Fibroblast of the conjunctiva (primary cell): ENCODE measurements at places on chromosomes 2 and 18.
A peak's percentile ranks its signal among the peaks of the same experiment; 100 is the strongest.

DNA sequence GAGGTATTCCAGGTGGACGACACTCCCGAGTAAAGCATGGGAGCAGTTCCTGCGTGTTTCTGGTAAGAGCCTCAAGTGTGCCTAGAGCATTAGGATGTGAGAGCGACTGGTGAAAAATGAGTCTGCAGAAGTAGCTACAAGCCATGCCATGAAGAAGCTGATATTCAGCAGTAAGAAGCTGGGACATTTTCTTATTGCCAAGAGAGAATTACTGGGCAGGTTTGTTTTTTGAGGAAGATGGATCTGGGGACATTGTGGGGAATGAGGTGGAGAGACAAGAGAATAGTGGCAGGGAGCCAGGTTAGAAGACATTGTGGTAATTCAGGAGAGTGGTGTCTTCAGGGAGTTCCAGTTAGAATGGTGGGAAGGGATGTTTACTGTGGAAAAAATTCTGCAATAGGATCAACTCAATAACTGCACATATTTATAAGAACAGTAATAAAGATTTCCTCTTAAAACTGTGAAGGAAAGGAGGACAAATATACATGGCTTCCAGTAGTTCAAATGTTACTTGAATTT lies 38.2 kb downstream of the CRIM1 start:
- no peak for DNase-seq

DNA sequence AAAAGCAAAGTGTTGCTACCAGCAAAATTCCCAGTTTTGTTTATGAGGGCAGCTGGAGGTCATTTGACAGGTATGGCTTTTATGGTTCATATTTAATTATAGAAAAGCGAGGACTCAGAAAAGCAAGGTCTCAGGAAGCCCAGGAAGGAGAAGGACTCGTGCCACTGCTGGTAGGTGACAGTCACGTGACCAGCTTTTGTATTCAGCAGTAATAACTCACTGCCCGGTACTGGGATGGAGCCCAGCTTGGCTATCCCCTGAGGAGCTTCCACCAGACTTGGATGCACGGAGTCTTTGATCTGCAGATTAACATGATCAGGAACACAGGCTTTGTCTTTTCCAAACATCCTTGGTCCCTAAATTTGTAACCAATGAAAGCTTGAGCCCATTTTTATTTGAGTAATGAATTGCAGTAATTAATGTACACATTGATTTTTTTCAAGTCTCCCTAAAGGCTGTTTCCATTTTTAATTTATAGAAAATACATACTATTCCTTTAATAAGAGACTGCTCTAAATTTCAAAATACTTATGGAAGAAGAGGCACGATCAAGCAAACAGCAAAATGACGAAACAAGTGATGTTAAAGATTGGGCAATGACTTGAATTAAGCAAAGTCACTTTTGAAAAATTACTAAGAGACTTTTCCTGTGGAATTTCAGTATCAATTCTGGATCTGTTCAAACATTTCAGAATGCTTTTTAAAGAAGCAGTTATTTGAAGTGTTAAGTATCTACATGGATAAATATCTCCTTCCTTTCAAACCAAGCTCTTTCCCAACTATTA lies 251.7 kb upstream of the HNRNPA3 start:
- DNase-seq = no peak

GRCh38 chr2:36785179-36785795 lies 88.8 kb downstream of the VIT start:
- peak; percentile 49 for DNase-seq

DNA sequence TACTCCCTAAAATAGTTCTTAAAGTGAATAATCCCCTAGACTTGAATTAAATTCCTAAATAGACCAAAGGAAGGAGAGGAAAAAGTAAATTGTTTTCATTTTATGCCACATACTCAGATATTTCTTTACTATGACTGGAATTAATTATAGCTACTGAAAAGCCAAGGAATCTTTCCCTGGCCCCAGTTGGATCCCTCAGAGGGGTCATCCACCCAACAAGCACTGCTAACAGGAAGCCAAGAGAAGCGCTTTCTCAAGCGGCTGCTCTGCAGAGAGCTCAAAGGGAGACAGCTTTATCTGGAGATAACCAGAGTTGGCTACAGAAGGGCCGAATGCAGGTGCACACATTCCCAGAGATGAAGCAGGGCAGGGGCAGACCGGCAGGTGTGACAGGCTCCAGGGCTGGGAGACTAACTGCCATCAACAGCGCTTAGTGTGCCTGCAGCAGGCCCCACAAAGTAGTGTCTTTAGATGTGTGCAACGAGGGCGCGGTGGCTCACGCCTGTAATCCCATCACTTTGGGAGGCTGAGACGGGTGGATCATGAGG lies 51.1 kb downstream of the POLR1A start:
- no peak for DNase-seq

- DNase-seq = no peak
These were observed 11.6 kb upstream of the NCK2 start for GRCh38 chr2:105732955-105733607.

DNA sequence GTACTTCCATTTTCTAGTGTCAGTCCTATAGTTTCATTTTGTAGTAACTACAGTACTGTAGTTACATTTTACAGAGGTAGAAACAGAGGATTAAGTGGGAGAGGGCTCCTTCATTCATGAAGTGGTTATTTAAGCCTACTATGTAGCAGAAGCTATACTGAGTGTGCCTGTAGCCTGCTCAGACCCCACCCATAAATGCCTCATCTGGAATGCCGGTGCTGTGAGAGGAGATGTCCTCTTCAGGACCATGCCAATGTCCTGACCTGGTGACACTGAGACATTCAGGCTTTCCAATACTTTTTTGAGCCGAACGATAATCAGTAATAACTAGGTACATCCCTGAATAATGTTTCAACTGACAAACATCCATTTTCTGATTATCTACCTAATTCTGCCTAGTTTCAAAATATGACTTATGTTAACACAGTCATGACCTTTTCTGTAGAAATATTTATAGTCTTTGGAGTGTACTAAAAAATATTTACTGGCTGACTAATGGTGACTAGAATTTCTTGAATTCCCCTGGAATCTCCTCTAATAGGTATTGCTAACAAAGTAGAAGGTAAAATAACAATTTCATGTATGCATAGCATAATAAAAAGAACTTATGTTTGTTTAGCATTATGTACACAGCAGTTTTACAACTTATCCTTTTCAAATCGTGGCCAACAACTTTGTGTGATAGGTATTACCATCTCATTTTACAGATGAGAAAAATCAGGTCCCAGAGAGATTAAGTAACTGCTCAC lies 10.2 kb upstream of the ARHGAP28 start:
- DNase-seq = no peak

DNA sequence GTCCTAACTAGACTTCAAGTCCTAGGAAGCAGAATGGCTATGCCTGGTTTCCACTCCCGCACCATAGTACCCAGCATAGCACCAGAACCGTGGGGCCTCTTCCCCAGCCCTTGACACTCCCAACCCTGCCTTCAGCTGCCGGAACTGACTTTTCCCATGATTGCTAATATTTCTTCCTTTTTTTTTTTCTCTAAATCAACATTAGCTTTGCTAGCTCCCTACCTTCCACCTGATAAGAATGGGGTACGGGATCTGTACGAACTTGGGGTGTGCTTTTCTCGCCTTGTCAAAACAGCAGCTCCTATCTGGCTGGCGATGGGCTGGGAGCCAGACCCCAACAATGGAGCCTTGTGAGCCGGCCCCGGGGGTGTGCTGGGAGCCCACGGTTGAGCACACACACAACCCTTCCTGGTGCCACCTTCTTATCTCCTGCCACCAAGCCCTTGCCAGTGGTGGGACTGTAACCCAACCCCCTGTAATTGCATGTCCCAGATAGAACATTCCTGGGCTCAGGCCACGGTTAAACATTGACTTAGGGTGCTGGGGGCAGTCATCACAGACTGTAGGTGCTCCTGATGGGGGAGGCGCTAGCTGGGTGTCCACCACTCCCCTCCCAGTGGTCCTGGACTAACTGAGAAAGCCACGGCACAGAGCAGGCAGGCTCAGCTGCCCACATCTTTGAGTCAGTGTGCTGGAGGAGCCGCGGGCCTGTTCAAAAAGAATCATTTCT lies 213.0 kb upstream of the HAAO start:
- DNase-seq = no peak

- DNase-seq = no peak
These were observed 79.1 kb upstream of the DNMT3A start for GRCh38 chr2:25420820-25421237.

GRCh38 chr18:64405161-64405560 lies 256.3 kb upstream of the LINC00305 start:
- no peak for DNase-seq

GRCh38 chr2:181454686-181455450 lies 2.3 kb upstream of the ITGA4 start:
- no peak for DNase-seq

DNA sequence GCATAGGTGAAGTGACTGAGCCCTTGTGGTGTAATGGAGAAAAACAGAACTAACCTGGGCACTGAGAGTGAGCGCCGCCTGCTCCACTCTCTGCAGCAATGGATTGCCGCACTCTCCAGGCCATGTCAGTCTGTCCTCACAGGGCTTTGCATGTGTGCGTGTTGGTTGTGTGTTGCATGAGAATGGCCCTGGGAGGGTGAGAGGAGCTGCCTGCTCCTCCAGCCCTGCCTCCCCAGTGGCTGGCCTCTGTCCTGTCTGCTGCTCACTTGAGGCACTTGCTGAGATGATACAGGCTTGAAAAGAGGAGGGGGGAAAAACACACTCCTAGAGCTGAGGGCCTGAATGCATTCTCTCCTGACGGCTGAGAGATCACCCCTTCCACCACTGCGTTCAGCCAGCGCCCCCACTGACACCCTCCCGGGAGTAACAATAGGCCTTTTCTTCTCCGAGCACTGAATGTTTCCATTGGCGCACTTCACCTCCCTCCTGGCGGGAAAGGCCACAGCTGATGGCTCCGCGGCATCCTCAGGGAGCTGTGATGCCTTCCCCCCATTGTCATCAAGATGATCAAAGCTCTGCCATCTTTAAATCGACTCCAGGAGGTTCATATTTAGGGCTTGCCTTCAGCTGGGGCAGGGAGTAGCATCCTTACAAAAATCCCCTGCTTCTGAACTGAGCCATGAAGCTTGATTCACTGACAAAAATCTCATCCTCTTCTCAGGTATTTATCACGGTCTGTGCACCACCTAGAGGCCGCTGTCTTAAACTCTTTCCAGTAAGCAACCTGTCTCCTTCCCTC lies 49.9 kb upstream of the DAPL1 start:
- peak; percentile 59 for DNase-seq

- DNase-seq = peak; percentile 49
These were observed 19.7 kb downstream of the CLUL1 start for GRCh38 chr18:616380-616995.

- DNase-seq = no peak
These were observed 93.4 kb upstream of the SIX2 start for GRCh38 chr2:45102579-45103117.

GRCh38 chr2:220893411-220893810 lies 678.7 kb downstream of the EPHA4 start:
- DNase-seq = no peak

GRCh38 chr2:229314117-229314516 lies 43.0 kb upstream of the PID1 start:
- no peak for DNase-seq

- no peak for DNase-seq
These were observed 318.0 kb upstream of the NRP2 start for GRCh38 chr2:205364261-205364660.

- no peak for DNase-seq
These were observed 91.3 kb upstream of the SEC11C start for GRCh38 chr18:59048378-59048777.

GRCh38 chr2:217790681-217791392 lies 212.0 kb downstream of the TNS1 start:
- DNase-seq = no peak

DNA sequence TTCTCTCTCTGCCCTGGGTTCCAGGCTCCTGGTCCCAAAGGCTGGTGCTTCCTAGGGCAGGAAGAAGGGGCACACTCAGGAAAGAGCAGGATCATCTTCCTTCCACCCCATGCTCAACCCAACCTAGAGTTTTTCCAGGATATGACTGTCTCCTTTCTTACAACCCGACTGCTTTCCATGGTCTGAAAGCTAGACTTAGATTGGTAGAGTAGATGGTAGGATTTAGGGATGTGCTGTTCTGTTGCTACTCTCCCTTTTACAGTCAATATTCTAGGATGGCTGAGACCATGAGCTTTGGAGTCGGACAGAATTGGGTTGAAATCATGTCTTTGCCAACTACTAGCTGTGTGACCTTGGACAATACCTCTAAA lies 45.9 kb upstream of the IGFBP5 start:
- DNase-seq = no peak

DNA sequence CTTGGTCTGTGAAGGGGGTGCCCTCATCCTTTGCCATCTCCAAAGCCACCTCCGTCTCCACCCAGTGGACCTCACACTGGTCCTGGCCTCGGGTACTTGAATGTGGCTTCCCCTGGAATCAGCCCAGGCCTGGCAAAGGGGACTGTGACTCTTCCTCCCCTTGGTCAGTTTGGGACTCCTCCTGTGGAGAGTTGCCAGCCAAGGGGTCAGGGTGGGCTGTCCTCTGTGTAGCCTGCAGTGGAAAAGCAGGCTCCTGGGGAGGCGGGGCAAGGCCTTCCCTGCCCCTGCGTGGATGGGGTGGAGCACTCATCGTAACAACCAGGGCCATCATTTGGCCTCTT lies 59.8 kb downstream of the INHBB start:
- DNase-seq = no peak

- no peak for DNase-seq
These were observed 6.5 kb upstream of the ARID5A start for GRCh38 chr2:96530144-96530430.

DNA sequence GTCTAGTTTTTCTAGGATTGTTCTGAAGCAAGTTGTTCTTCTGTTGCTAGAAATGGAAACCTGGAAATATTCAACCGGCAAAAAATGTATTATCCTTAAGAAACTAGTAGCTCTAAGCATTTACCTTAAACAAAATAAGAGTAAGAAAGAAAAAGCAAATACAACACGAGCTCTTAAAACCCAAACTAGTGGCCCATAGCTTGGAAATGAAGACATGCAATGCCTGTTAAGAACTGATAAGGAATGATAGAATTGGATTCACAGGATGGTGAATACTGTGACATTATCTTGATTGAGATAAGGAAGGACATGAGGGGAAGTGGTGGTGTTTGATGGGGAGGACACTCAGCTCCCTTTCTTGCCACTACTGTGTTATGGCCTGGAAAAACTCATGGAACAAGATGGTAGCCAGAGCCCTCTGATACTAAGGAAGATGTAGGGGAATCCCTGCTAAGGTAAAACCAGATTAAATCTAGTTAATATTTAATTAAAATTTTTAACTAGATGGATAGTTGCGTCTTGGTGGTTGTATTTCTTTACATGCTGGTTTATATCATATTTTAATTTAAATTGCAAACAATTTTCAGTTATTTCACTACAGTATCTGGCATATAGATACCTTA lies 193.8 kb downstream of the LPIN1 start:
- DNase-seq = no peak

GRCh38 chr2:204205082-204205481 lies 268.5 kb downstream of the ICOS start:
- DNase-seq = no peak

GRCh38 chr18:50405582-50406271 lies 30.9 kb downstream of the SKA1 start:
- no peak for DNase-seq

- DNase-seq = no peak
These were observed 23.2 kb upstream of the ACVR1 start for GRCh38 chr2:157899125-157899839.
